ENCODE measurements at places on chromosomes 2 and 18.

DNA sequence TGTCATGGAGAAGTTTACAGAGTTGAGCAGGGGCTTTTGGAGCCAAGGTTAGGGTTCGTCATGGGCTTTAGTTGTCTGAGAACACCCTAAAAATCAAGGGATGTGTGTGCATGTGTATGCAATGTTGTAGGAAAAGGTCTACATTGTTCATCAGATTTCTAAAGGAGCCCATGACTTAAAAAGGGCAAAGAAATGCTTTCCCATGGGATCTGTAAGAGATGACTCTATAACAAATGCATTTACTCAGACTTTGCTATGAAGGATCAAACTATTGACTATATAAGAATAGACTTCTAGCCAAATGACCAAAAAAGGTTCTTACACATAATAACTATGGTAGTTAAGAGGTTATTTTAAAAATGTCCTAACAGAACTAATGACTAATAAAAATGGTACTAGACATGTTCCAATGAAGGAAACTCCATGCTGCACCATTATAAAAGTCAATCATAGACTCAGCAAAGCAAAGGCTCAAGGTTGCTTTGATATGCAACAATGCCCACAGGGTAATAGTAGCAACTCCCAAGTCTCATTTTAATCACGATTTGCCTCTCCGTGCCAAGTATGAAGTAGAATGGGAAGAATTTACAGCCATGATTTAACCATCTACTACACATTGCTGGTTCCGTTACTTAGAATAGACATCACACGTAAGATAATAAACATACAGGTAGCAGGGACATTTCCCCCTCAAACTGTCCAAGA lies 158.5 kb downstream of the NCKAP5 start:
- DNase-seq: no peak

GRCh38 chr18:2570772-2571199 lies 519 bp downstream of the METTL4 start:
- DNase-seq: peak; percentile 55

GRCh38 chr2:232228971-232229894 lies 149.3 kb upstream of the ALPP start:
- no peak for DNase-seq

GRCh38 chr2:209473930-209474419 lies 50.1 kb downstream of the MAP2 start:
- no peak for DNase-seq

DNA sequence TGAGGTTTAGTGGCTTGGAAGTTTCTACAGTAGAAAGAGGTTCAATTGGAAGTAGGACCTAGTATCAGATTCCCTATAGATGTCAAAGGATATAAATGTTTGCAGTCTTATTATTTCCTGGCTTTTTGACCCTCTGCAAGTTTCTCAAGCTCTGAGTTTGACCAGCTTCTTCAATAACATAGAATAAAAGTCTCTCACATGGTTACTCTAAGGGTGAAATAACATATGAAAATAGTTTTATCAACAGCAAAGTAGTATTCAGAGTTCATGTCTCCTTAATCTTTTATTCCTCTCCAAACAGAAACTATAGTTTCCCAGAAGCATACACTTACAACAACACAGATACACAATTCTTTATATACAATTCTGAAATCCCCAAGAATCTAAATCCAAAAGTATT lies 132.9 kb upstream of the RND3 start:
- no peak for DNase-seq

DNA sequence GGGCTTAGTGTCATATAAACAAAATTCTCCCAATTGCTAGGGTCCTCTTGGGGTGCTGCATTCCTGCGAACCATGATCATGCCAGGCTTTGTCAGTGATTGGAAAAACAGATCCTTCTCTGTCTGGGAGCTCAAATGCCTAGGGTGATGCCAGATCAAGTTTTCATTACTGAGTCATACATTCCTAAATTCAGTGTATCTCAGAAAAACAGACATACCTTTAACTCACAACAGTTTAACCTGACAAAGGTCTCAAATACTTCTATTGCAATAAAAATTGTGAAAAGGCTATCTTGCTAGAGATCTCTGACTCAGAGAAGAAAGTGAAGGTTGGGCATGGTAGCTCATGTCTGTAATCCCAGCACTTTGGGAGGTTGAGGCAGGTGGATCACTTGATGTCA lies 86.9 kb downstream of the SH3YL1 start:
- DNase-seq: no peak

GRCh38 chr2:15158100-15158499 lies 403.0 kb downstream of the NBAS start:
- no peak for DNase-seq

GRCh38 chr18:41449612-41450011 lies 505.4 kb upstream of the PIK3C3 start:
- DNase-seq: no peak

GRCh38 chr2:218873359-218874194 lies 7.1 kb upstream of the WNT10A start:
- no peak for DNase-seq

DNA sequence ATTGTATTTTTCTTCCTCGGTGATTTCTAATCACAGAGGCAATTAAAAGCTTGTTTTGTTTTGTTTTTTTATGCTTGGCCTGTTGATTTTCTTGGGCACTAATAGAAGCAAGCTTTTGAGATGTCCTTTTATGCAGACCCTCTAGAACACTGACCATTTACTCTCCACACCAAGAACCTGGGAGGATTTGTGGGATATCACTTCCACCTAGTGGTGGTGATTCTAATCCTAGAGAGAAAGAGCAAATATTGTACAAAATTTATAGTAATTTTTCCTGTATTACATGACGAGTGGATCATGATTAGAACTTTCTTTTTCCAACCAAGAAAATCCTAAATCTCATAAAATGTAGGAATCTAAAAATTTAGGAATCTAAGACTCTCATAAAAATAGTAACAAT lies 23.4 kb downstream of the NEMP2 start:
- DNase-seq: no peak

- no peak for DNase-seq
Observed at GRCh38 chr2:33694904-33695303, 95.8 kb upstream of the FAM98A start.

GRCh38 chr2:71358931-71359671 lies 27.5 kb downstream of the ZNF638 start:
- no peak for DNase-seq

GRCh38 chr2:143526498-143526897 lies 397.3 kb downstream of the ARHGAP15 start:
- DNase-seq: no peak

DNA sequence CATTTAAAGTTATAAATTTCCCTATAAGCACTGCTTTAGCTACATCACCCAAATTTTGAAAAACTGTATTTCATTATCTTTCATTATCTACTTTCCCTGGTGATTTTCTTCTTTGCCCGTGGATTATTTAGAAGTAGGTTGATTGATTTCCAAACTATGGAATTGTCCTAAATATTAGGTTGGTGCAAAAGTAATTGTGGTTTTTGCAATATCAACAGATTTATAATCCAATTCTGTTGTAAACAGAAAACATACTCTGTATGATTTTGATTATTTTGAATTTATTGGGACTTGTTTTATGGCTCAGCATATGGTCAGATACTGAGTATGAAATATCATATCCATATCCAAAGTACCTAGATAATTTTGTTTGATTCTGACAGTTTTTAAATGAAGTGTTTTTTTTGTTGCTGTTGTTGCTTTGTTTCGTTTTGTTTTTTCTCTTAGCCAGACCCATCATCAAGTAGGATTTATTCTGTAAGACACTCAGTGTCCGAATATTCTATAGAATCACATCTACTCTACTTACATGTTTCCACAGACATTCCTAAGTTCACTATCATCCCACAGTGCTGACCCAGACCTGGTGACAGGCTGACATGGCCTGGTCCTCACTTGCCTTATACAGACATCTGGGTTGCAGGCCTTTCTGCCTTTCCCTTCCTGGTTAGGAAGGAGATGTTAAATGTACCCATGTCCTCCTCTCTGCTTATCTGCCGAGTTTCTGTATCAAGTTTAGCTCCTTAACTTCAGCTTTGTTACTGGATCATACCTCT lies 2.1 kb upstream of the TRABD2A start:
- DNase-seq: no peak

DNA sequence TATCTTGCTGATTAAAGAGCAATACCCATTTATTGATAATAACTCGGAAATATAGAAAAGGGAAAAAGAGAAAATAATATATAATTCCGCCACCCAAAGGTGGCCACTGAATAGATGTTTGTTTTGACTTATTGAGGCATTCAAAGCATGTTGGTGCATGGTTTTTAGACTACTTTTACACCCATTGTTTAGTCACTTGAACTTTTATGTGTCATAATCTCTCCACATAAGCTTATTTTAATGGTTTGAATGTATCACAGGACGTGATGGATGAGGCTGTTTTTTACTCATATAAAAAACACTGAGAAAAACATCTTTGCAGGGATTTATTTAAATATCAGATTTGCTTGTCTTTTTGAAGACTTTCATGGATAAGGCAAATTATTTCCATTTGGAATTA lies 120.4 kb downstream of the ACKR3 start:
- DNase-seq: no peak

GRCh38 chr2:200040831-200041230 lies 85.4 kb downstream of the MAIP1 start:
- no peak for DNase-seq

DNA sequence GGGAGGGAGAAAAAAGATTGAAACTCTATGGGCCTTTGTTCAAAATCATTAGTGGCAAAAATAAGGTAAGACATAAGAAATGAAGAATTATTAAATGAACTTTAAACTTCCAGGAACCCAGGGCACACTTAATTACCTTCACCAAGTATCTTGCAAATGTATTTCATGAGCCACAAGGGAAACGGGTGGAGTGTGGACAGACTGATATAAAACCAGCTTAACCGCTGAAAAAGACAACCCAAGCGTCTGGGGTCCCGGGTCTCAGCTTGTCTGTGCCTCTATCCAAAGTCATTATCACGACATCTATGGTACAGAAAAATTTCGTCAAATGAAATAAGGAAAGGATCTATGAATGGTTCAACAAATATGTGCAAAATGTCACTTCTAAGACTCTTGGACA lies 13.9 kb upstream of the MBOAT2 start:
- DNase-seq: no peak

- DNase-seq: no peak
Observed at GRCh38 chr2:18671363-18671762, 82.0 kb upstream of the NT5C1B start.

DNA sequence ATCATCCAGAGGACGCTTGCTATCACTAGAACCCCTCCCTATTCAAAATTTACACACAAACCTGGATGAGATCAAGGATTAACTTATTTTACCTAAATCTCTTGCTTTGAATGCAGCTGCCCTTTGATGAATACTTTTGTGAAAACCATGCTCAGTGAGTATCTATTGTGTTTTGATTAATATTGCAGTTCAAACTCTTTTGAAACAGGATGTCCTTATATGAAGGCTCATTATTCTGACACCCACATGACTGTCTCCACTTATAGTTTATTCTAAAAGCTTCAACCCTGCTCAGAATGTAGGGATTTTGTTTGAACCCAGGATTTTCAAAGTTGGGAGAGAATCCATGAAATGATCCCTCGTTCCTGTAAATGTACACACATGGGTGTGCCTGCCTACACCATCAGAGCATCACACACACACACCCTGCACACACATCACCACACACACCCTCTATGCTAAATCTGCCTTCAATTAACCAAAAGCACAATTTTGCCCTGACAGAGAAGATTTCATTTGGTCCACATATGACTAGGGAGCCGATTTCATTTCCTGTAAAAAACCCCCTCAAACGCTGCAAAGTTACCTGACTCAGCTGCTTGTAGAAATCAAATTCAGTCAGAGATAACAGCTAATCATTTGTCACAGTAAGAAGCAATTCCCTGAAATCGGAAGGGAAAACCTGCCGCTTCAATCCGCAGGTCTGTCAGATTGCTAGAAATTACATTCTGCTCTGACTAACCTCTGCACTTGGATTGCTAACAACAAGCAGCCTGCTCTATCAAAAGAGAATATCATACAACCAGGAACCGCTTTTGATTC lies 65.2 kb downstream of the ZEB2 start:
- DNase-seq: no peak

DNA sequence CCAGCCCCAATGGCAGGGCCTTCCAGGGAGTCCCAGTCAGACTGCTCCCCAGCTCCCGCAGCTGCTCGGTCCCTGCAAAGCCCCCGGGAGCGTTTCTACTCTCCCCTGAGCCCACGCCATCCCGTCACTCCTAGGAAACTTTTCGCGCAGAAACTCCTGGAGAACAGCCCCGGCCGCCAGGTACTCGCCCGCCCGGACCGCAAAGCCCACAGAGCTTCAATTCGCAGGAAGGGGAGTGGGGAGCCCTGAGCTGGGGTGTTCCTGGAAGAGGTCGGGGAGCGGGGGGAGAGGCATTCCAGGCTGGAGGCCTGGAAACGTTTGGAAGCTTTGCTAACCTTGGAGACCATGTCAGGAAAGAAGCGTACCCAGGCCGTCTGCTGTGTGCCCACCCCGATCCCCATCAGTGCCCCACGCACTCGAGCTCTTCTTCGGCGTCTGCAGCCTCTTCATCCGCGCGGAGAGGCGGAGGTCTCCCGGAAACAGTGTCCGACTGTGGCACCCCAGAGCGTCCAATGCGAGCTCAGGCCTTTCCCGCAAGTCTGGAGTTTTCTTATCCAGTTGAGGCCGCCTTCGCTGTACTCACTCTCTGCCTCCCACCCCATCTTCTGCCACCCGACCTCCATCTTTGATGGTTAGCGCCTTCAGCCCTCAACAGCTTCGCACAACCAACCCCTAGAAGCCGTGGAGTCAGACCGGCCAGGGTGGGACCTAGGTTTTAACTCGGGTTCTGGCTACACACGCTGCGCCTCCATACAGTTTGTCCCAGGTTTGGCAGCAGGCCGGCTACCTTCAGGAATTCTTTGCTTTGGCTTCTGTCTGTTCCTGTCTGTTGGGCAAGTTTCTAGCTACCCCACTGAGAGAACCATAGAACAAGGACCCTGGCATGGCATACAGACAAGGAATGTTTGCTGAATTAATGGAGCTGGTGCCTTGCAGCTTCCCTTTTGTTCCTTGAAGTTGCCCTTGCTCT lies 3.7 kb downstream of the PCGF1 start:
- no peak for DNase-seq

DNA sequence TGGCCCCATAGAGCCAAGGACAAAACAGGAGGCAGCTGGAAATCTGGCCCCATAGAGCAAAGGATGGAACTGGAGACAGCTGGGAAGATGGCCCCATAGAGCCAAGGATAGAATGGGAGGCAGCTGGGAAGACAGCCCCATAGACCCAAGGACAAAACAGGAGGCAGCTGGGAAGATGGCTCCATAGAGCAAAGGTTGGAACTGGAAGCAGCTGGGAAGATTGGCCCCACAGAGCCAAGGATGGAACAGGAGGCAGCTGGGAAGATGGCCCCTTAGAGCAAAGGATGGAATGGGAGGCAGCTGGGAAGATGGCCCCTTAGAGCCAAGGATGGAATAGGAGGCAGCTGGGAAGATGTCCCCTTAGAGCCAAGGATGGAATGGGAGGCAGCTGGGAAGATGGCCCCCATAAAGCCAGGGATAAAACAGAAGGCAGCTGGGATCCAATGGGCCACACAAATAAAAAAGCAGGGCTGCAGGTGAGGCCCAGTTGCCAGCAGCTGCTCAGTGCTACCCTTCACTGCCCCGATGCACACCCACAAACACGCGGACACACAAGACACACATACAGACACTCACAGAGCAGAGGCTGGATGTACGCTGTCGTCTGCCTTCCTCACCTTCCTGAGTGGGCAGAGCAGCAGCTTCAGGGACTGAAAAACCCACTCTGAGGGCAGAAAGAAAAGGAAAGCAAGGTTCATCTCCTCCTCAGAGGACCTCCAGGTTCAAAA lies 505.4 kb upstream of the MYT1L start:
- DNase-seq: no peak

Measured in GDM1 (cell line).